Kidney capillary endothelial cell (primary cell): ENCODE measurements at places on chromosomes 16 and 17.

GRCh38 chr17:56717471-56717870 is 116.2 kb downstream of the C17orf67 start:
- DNase-seq = no peak

DNA sequence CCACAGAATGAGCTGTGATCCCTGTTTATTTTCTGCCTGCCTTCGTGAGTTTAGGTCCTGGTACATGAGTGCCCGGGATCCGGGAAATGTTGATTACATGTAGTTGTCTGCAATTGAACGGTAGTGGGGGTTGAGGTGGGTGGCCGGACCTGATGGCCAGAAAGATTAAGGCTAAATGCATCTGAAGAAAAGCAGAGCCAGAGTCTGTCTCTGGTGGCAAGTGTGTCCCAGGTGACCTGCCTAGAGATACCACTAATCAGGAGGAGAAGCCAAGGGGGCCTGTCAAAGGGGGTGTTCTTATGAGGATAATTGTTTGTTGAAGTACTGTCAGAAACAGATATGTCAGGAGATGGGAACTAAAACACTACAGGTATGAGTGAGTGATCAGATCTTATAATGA is 154.0 kb upstream of the ASIC2 start:
- DNase-seq = no peak

GRCh38 chr17:17004251-17004996 is 32.5 kb upstream of the TNFRSF13B start:
- DNase-seq = no peak

GRCh38 chr16:72015124-72015523 is 6.6 kb downstream of the DHODH start:
- DNase-seq = no peak

DNA sequence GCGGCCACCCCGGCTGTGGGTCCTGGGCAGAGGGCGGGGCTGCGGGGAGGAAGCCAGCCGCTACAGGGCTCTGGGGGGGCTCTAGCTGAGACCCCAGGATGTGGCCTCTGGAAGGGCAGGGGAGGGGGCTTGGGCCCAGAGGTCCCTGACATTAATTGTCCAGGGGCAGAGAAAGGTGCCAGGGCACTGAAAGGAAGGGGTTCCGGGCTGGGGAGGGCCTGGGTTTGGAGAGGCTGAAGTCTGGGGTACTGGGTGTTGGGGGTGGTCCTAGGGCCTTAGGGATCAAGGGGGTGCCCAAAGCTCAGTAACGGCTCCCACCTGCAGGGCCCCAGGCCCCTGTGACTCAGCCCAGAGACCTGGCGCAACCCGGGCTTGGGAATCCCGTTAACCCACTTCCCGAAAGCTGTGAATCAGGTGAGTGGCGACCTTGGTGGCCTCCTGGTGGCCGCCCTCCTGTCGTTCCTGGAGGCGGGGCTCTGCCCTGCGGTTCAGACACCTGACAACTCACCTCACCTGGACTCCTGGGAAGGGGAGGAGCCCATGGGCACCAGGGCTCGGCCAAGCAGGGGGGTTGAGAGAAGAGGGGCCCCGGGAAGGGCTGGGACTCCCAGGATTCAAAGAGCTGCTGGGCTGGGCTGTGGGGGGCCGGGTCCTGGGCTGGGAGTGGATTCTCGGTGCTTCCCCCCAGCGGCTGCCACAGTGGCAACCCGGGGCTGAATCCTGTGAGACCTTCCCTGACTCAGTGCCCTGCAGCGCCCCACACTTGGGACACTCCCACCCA is 465 bp upstream of the PRSS22 start:
- no peak for DNase-seq

DNA sequence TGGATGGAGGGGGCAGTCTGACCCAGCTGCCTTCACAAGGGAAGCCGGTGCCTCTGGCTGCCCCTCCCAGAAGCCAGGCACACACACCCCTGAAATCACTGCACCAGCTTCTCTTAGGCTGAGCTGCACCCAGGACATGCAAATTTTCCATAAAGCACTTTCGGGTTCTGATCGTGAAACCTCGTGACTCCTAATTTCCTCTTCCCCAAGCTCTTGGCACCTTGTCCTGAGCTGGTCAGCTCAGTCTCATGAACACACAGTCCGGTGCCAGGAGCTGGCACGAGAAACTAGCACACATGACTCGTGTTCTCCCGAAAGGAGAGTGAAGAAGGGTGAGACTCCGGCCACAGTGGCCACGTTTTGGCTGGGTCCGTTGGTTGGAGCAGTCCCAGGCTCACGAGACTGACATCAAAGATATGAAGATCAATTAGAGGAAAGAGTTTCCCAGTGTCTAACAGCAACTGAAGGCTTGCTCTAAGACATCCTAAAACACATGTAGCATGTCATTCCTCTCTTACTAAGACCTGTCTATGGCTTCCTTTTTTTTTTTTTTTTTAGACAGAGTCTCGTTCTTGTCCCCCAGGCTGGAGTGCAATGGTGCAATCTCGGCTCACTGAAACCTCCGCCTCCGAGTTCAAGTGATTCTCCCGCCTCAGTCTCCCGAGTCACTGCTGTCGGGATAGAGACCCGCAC is 9.2 kb upstream of the ABR start:
- no peak for DNase-seq

DNA sequence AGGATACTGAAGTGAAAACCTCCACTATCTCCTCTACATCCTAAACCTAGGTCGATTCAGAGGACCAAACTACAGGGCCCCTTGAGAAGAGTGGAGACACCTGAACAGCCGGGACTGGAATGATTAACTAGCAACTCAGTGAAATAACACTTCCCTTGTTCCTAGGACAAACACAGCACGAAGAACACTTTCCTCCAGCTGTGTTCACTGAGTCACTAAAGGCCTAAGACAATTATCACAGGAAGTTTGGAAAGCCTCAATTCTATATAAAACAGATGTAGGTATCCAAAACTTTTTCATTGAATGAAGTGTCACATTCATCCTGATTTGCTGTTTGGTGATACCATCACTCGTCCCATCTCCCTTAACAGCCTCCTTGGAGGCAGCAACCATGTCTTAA is 15.5 kb upstream of the CUEDC1 start:
- no peak for DNase-seq

GRCh38 chr17:58100506-58100905 is 17.3 kb downstream of the DYNLL2 start:
- no peak for DNase-seq

DNA sequence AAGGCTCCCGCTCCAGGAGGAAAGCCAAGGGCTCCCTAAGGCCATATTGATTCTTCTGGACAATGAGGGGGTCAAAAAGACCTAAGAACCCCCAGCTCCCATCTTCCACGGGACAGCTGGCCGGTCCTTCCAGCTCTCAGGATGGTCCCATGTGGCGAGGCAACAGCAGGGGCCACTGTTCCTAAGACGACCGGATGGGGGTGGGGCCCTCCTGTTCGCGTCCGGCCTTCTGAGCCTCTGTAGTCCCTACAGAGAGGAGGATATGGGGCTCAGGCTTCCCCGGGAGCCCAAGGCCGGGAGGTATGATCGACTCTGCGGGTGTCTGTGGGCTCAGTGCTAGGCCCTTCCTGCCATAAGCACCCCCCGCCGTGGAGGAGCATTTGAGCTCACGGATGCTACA is 6.0 kb upstream of the DCXR start:
- no peak for DNase-seq

DNA sequence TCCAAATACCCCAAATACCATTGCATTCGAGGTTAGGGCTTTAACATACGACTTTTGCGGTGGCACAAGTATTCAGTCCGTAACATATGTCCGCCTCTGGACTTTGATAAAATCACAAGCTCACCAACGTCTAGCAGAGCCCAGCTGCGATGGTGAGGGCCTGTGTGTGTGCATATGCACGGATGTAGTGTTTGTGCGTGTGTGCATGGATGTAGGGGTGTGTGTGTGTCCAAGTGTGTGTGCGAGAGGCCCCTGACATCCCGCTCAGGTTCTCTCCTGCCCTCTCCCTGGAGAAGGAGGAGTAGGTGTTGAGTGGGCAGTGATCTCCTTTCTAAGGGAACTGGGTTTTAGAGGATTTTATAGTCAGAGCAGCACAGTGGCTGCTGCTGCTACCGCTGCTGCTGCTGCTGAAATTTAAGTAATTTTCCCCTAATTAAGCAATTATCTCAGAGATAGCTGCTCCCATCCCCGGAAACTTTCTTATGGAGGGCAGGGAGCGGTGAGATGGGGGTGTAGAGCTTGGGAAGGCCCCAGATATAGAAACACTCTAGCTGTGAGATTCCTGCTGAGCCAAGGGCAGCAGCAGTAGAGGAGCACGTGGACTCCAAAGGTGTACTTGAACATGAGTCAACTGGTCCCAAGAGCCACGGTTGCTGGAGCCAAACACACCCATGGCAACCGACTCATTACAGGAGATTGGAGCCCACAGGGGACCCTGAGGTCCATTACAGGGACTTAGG is 121.7 kb upstream of the SDK2 start:
- no peak for DNase-seq

DNA sequence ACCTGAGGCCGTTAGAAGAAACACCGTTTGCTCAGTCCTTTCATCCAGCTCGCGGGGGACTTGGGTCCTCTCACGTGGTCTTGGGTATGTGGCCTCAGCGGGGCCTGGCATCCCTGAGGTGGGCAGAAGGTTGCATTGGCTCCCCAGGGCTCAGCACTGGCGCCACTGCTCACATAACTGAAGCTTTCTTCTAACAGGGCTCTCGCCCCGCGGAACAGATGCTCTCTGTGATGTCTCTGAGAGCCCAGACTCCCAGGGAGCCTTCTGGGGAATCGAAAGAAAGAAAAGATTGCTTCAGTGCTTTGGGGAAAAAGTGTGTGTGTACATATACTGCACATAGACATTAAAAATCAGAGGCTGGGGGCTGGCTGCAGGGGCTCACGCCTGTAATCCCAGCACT is 10.1 kb downstream of the MGRN1 start:
- no peak for DNase-seq

DNA sequence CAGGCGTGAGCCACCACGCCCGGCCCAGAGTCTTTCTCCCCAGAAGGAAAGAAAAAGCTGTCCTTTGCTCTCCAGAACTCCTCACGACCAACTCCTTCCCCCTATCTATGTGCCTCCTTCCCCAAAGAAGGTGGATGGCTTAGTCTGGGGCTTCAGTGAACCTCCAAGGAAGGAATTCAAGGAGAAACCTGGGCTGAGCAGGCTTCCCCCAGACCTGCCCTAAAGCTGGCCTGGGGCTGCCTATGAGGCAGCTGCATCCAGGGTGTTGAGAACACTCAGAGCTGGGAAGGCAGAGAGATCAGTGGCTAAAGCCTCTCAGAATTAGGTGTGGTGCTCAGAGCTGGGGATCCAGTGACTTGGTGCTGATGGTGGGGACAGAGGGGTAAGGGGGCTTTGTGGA is 3.8 kb downstream of the ACSF2 start:
- DNase-seq = no peak

GRCh38 chr16:88408561-88409142 is 25.9 kb downstream of the ZNF469 start:
- no peak for DNase-seq

DNA sequence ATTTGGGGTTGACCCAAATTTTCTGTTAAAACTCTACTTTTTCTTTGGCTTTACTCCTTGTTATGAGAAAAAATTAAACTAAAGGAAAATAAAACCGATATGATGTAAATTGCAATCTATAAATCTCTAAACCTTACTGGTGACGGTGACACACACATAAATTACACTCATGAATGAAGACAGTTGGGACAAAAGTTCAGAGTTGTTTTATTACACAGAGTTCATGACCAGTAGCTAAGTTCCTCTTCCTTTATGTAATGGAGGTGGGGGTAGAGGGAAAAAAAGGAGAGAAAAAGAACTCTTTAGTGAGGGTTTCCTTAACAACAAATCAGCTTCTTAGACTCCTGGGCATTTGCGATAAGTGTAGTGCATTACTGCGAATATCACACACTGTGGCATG is 220.7 kb downstream of the KCNJ2 start:
- no peak for DNase-seq

DNA sequence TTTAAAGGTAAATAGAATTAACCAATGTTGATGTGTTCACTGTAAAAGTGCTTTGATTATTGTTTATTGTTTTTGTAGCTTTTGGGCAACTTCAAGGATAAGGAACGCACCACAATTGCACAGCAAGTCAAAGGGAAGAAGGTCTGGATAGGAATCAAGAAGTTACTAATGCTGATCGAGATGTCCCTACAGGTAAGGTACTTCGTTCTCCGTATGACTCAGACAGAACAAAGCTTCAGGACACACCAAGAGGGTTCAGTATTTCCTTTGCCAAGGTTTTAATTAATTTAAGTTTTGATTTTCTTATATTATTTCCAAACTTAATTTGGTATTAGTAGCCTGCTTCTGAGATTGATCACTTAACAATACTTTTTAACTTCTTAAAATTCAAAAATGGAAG is 67.1 kb downstream of the WNT3 start:
- DNase-seq = no peak

- no peak for DNase-seq
Observed at GRCh38 chr17:62760059-62760944, 47.8 kb downstream of the MARCHF10 start.

GRCh38 chr16:65196420-65197075 is 74.7 kb upstream of the CDH11 start:
- no peak for DNase-seq

DNA sequence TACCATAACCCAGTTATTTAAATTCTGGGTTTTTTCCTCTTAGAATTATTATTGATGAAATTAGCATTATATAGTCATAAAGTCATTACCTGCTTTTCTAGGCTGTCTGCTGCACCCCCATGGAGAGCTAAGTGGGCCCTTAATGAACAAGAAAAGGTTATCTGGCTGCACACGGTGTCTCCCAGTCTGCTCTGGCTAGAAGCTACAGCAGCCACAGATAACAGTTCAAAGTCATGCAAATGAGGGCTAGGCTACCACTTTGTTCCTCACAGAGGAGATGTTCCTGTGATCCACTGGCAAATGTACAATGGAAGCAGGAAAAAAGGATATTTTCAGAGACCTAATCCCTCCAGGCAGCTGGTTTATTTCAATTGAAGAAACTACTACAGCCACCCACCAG is 112.1 kb downstream of the SNX11 start:
- no peak for DNase-seq

DNA sequence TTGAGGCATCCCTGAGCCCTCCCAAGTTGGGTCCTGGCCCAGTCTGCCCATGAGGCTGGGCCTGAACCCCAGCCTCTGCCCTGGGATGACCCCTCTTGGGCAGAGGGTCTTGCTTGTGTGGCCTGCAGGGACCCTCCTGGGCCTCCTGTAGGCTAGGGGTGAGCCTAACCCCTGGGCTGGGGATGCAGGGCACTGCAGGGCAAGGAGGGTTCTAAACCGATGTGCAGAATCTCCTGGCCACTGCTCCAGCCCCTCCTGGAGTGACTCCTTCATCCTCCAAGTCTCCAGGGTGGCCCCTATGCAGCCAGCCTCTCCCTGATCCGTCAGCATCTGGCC is 37.5 kb downstream of the LGALS9 start:
- DNase-seq = no peak

- DNase-seq = no peak
Observed at GRCh38 chr17:75590314-75590761, 2.7 kb downstream of the MYO15B start.

DNA sequence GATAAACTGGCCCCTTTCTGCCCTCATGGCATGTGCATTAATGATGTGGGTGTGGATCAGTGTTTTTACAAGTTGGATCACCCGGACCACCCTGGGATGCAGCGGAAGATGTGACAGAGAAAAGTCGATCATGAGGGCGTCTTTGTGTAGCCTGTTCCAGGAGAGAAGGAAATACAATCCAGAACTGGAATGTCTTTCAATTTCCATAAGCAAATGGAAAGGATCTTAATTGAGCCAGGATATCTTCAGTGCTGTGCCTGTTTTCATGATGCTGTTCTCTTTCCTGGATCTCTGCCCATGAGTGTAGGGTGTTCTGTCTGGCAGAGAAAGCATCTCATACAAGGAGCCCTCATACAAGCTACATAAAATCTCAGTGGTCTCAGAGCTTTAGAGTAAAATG is 481.4 kb downstream of the XYLT1 start:
- DNase-seq = no peak

GRCh38 chr16:11494029-11494428 is 92.7 kb downstream of the LITAF start:
- DNase-seq = no peak
